ENCODE measurements at places on chromosomes 3 and 15. TPM values are rescaled to one million over a fixed set of nuclear protein-coding genes. Genes with fewer than 3 reads are reported as not detected.
A peak's percentile ranks its signal among the peaks of the same experiment; 100 is the strongest.

ALDH1L1 gene
- 24.3 TPM for total RNA-seq

DNA sequence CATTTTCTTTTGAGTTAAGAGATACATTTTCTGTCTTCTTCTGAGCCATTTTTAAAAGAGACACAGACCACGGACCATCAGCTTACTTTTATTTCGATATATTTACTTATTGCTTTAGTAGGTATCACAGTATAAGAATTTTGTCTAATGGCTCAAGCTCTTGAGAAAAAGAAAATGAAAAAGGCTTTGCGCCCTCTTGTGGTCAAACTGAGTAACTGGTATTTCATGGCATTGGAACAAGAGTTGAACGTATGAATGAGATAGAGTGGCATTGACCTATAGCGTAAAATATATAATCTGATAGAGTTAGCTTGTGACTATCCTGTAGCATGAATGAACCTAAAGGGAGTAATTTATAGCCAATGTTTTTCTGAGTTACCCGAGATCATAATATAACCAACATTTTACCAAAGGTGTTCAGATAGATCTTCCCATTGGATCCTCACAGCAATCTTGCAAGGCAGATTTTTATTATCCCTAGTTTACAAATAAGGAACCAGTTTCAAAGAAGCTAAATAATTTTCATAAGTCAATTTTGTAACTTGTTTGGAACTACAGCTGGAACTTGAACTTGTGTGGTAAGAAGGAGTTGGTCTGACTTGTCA lies 154.6 kb downstream of the POLR2M start:
- no peaks in the 10 kb centered on the region for H3K36me3 ChIP-seq
- H3K4me3 ChIP-seq: no peak overlapping the region
- no peak overlapping the region for H3K27ac ChIP-seq
- no peaks in the 10 kb centered on the region for H3K27me3 ChIP-seq
- no peak for DNase-seq

DNA sequence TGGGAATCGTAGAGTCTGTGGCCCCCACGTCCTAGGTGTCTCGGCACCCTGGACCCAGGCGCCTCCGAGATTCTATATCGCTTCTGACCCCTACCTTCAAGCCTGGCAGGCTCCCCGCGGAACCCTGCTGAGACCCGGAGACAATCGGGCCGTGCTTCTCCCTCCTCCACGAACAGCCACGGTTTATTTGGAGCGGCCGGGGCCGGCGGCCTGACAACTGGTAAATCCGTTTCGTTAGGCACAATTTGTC lies 1.4 kb downstream of the GATA2 start:
- H3K4me1 ChIP-seq: peaks cover 70% of the 10 kb centered on the region
- peak overlapping the region; percentile 81 for H3K4me3 ChIP-seq
- H3K27ac ChIP-seq: no peak overlapping the region
- peaks cover 98% of the 10 kb centered on the region for H3K27me3 ChIP-seq
- H3K36me3 ChIP-seq: no peaks in the 10 kb centered on the region

GRCh38 chr3:150703756-150704344 lies at the start of gene ERICH6:
Gene ERICH6, minus strand, starts transcription at chr3:150703920. Its CDS starts 22 bp downstream, at chr3:150703898.
- peak; percentile 93 for DNase-seq
- H3K36me3 ChIP-seq: no peaks in the 10 kb centered on the region
- H3K27ac ChIP-seq: peak within 1 kb of the TSS; percentile 90
- H3K27me3 ChIP-seq: no peaks in the 10 kb centered on the region
- peaks cover 20% of the 10 kb centered on the region for H3K4me1 ChIP-seq

GRCh38 chr15:95946241-95946640 lies 384.3 kb upstream of the NR2F2 start:
- H3K4me3 ChIP-seq: no peak overlapping the region
- H3K36me3 ChIP-seq: no peaks in the 10 kb centered on the region
- no peaks in the 10 kb centered on the region for H3K4me1 ChIP-seq
- no peak for DNase-seq

DNA sequence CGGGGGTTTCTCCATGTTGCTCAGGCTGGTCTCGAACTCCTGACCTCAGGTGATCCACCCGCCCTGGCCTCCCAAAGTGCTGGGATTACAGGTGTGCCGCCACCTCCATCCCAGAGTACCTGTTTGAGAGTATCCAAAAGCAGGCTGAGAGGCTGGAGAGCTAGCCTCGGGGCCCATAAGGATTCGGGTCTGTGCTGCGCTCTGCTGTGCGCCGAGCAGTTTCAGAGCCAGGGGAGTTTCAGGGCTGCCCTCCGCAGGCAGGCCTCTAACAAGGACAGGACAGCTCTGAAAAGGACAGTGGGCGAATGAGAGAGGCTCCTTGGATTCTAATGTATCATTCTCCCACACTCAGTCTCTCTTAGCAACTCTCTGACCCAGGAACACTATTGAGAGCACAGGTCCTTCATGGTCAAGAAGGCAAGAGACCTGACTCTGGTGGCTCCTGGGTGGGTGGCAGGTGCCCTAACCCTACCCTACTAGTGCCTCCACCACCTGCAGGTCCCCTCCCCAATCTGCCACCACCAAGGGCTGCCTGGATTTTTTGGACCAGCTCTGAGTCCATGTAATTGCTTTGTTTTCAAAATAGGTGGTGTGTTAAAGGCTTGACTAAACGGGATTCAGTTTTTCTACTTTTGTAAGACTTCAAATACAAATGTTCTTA lies 27.8 kb downstream of the MAGEF1 start:
- H3K36me3 ChIP-seq: no peaks in the 10 kb centered on the region
- no peak overlapping the region for H3K4me3 ChIP-seq
- H3K4me1 ChIP-seq: peaks cover 35% of the 10 kb centered on the region
- H3K27me3 ChIP-seq: no peaks in the 10 kb centered on the region
- no peak for DNase-seq
